ENCODE measurements at places on chromosomes 16 and 17.

DNA sequence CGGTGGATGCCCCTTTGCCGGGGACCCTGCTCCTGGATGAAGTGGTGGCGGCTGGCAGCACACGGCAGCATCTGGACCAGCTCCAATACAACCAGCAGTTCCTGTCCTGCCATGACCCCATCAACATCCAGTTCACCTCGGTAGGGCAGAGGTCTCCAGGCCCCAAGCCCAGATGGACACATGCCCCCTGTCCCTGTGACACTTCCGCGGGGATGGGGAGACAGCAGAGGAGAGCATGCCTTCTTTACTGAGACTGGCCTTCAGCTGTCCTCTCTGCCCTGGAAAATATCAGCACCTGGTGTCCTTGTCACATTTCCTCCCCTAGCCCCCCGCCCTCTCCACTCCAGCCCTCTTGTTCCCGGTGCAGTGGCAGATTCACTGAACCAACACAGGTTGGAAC lies 6.2 kb downstream of the CHAD start:
- DNase-seq = no peak

GRCh38 chr16:89921702-89922476 lies 1.3 kb upstream of the TUBB3 start:
- peak; percentile 72 for DNase-seq

GRCh38 chr16:82071421-82071820 lies 36.4 kb downstream of the HSD17B2 start:
- no peak for DNase-seq

- DNase-seq = peak; percentile 55
These were observed 362.1 kb upstream of the CCL2 start for GRCh38 chr17:33892717-33893591.

GRCh38 chr17:73705594-73705993 lies 61.3 kb upstream of the SDK2 start:
- peak; percentile 47 for DNase-seq

- no peak for DNase-seq
These were observed 136.3 kb upstream of the CACNG3 start for GRCh38 chr16:24119807-24120206.
